EL (cell line): ENCODE measurements at places on chromosomes 7 and 10.

DNA sequence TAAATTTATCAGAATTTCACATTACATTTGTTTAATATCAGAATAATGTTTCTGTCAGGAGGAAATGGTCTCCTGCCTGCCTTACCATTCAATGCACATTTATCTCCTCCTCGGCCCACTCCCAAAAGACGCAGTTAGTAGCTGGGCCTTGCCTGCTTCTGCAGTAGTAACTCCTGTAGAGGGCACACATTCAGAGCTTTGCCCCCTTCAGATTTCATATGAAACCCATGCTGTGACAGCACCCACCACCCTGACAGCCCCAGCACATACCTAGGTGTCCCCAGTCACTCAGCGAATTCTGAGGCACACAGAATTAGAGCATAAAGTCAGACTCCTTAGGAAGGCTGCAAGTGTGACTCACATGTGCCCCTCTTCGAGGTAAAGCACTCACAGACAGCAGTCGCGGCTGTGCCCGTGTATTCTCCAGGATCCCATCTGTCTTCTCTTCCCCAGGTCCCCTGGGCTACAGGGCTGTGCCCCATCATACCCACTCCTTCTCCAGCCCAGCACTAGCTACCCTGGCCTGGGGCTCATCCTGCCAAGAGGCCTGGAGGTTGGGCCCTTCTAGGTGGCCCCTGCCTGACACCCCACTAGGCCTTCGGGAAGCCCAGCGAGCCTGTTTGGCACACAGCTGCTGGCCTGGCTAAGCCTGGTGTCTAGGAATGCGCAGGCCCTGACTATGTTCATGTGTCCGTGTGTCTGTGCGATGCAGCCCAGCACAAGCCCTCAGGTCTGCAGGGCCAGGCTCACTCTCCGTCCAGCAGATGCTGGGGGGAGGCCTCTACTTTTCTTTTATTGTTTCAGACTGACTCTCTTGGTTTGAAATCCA is 4.7 kb upstream of the DEPP1 start:
- DNase-seq: no peak

- DNase-seq: no peak
Measured at GRCh38 chr10:86139066-86139657, 227.4 kb downstream of the GRID1 start.

GRCh38 chr10:78769526-78769925 is 299.2 kb upstream of the ZMIZ1 start:
- DNase-seq: no peak

- peak; percentile 71 for DNase-seq
Measured at GRCh38 chr10:17335065-17335464, 107.0 kb downstream of the VIM start.

DNA sequence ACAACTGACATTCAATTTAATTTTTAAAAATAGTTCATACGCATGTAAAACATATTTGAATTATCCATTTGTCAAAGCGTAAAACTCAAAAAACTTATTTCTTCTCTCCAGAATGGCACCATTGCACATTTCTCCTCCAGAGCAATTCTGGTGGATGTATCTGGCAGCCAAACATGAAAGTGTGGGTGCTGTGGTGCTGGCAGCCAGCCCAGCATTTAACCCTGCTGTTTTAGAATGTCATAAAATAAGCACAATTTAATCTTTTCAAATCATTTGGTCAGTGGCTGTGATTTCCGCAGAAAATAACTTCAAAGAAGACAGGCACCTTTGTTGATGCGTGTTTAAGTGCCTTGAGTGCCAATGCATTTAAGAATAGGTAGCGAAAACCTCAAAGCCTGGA is 302.7 kb upstream of the MEOX2 start:
- DNase-seq: no peak

GRCh38 chr10:24419066-24419465 is 210.1 kb downstream of the KIAA1217 start:
- no peak for DNase-seq
